ENCODE measurements at places on chromosomes 5 and 9. TPM values are rescaled to one million over a fixed set of nuclear protein-coding genes. Genes with fewer than 3 reads are reported as not detected.

The CBY3 gene
- total RNA-seq = not detected

The IL3 gene
- not detected for total RNA-seq

The GPR151 gene
- total RNA-seq = not detected

The FGF18 gene
- 2.3 TPM for total RNA-seq

The PRRT1B gene
- total RNA-seq = 7.1 TPM

The SH2D3C gene
- total RNA-seq = 2.6 TPM

The SPATA31D1 gene
- not detected for total RNA-seq

The GARIN3 gene
- not detected for total RNA-seq

The PFN3 gene
- total RNA-seq = not detected

The FOXE1 gene
- total RNA-seq = 0.38 TPM

The SPINK6 gene
- not detected for total RNA-seq

The TAL2 gene
- 2.2 TPM for total RNA-seq

The KIAA1191 gene
- 109 TPM for total RNA-seq

The COL27A1 gene
- 162 TPM for total RNA-seq

The ZNF354B gene
- total RNA-seq = 27.2 TPM

The NXNL2 gene
- total RNA-seq = 0.31 TPM

The SCAI gene
- 21.2 TPM for total RNA-seq

The PCDHGC4 gene
- total RNA-seq = 3.0 TPM

The FAM114A2 gene
- total RNA-seq = 23.6 TPM

The SOWAHA gene
- total RNA-seq = 0.98 TPM

The RNF224 gene
- 0.27 TPM for total RNA-seq

The STK32A gene
- total RNA-seq = 1.3 TPM

The ZDHHC11B gene
- 8.7 TPM for total RNA-seq

The DCAF10 gene
- 27.3 TPM for total RNA-seq

The SYK gene
- 9.6 TPM for total RNA-seq

The SVEP1 gene
- total RNA-seq = 0.42 TPM

The UAP1L1 gene
- 1.5 TPM for total RNA-seq

The ZNF618 gene
- 75.3 TPM for total RNA-seq

The C9 gene
- total RNA-seq = not detected

The HAUS6 gene
- 17.6 TPM for total RNA-seq

The SHISAL2B gene
- total RNA-seq = 0.51 TPM

The TMEM215 gene
- total RNA-seq = not detected

The SLC25A2 gene
- 1.1 TPM for total RNA-seq

The FOXD4L6 gene
- not detected for total RNA-seq

The PLCXD3 gene
- 1.1 TPM for total RNA-seq

The BTF3 gene
- total RNA-seq = 589 TPM

The PRSS3 gene
- not detected for total RNA-seq

The ANKRD34B gene
- total RNA-seq = 0.17 TPM
